A549 treated with Hydrocortisone at 1 μM for 4 hours (cell line): ENCODE measurements at places on chromosomes 4 and X. TPM values are rescaled to one million over a fixed set of nuclear protein-coding genes. Genes with fewer than 3 reads are reported as not detected.

The TCEAL4 gene
- total RNA-seq = 111 to 157 TPM (median 119 TPM) in 5 replicates

The GPRASP2 gene
- total RNA-seq = 4.8 to 7.8 TPM (median 5.8 TPM) in 5 replicates

The FHL1 gene
- 20.5 to 27.7 TPM (median 24.3 TPM) in 5 replicates for total RNA-seq

The CSN1S1 gene
- not detected in 5 replicates for total RNA-seq

The PHEX gene
- 0.31 to 0.42 TPM (median 0.35 TPM) in 5 replicates for total RNA-seq

The SLC2A9 gene
- 0.31 to 0.69 TPM (median 0.59 TPM) in 5 replicates for total RNA-seq

The CXCL13 gene
- not detected in 5 replicates for total RNA-seq

The XG gene
- total RNA-seq = 0.03 TPM in 1 of 5 replicates, not detected in the others

The SHISA3 gene
- not detected in 5 replicates for total RNA-seq

The CT45A5 gene
- 0.10 to 0.13 TPM (median 0.12 TPM) in 3 of 5 replicates, not detected in the others for total RNA-seq

The SSX1 gene
- total RNA-seq = not detected in 5 replicates

The SRPK3 gene
- total RNA-seq = 0.02 to 0.13 TPM (median 0.05 TPM) in 4 of 5 replicates, not detected in the other

The TRIML1 gene
- not detected in 5 replicates for total RNA-seq

The TRIM60 gene
- total RNA-seq = not detected in 5 replicates

The DIPK2B gene
- not detected in 5 replicates for total RNA-seq

The LRCH2 gene
- total RNA-seq = 0.02 to 0.03 TPM (median 0.03 TPM) in 5 replicates

The ABCG2 gene
- total RNA-seq = 16.5 to 22.0 TPM (median 17.0 TPM) in 5 replicates

The CHRDL1 gene
- total RNA-seq = not detected in 5 replicates

The AP1S2 gene
- total RNA-seq = 13.8 to 19.4 TPM (median 17.1 TPM) in 5 replicates

The UGT8 gene
- total RNA-seq = 0.06 to 0.24 TPM (median 0.12 TPM) in 5 replicates
